ENCODE measurements at places on chromosomes 13 and 19.
A peak's percentile ranks its signal among the peaks of the same experiment; 100 is the strongest.

GRCh38 chr13:27463500-27463899 is 13.1 kb upstream of the MTIF3 start:
- DNase-seq = no peak

- no peak for DNase-seq
Measured at GRCh38 chr13:74778946-74779345, 644.7 kb upstream of the KLF12 start.

DNA sequence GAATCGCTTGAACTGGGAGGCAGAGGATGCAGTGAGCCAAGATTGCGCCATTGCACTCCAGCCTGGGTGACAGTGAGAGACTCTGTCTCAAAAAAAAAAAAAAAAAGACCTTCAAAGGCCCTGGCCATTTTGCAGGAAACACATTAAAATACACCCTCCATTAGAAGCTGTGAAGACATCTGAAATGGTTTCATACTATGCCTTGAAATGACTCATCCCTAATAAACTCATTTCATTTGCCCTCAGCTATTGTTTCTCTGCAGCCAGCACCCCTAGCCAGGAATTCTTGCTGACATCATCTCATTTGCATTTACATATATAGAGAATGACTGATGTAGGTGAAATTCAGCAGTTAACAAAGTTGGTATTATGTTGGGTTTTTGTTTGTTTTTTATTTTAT is 8.7 kb downstream of the EML2 start:
- peak; percentile 10 for DNase-seq

DNA sequence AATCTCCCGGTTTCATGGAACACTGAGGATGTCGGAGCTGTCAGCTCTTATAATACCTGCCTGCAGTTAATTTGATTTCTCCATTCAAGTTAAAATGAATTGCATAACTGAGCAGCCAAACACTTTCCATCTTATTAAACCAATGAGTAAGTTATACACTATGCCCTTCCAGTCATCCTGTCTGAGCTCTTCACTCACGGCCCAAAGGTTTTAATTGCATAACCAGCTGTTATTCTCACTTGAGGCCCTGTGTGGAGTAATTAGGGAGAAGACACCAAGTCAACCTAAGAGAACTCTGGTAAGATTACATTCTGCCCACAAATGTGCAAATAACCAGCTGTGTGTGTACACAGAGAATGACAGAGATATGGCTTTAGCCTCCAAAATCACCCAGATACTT is 303.5 kb downstream of the TBC1D4 start:
- no peak for DNase-seq

DNA sequence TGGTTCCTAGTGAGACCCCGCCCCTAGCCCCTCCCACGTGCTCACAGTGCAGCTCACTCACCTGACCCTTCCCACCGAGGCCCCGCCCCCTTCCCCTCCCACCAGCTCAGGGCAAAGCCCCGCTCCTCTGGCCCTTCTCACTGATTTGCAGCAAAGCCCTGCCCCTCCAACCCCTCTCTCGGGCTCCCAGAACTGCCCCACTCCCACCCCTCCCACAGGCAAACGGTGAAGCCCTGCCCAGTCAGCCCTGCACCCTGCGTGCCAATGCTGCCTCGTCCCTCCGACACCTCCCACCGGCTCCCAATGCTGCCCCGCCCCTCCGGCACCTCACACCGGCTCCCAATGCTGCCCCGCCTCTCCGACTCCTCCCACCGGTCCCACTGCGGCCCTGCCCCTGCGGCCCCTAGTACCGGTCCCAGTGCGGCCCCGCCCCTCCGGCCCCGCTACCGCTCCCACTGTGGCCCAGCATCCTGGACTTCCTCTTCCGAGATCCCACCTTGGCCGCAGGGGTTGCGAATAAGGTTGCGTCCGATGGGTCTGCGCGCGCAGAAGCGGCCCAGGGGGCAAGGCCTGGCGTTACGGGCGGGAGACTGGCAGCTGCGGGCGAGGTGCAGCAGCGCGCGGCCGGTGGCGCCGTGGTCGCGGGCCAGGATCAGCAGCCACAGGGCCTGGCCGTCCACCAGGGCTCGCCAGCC is 834 bp downstream of the FBXO27 start:
- DNase-seq = peak; percentile 72

DNA sequence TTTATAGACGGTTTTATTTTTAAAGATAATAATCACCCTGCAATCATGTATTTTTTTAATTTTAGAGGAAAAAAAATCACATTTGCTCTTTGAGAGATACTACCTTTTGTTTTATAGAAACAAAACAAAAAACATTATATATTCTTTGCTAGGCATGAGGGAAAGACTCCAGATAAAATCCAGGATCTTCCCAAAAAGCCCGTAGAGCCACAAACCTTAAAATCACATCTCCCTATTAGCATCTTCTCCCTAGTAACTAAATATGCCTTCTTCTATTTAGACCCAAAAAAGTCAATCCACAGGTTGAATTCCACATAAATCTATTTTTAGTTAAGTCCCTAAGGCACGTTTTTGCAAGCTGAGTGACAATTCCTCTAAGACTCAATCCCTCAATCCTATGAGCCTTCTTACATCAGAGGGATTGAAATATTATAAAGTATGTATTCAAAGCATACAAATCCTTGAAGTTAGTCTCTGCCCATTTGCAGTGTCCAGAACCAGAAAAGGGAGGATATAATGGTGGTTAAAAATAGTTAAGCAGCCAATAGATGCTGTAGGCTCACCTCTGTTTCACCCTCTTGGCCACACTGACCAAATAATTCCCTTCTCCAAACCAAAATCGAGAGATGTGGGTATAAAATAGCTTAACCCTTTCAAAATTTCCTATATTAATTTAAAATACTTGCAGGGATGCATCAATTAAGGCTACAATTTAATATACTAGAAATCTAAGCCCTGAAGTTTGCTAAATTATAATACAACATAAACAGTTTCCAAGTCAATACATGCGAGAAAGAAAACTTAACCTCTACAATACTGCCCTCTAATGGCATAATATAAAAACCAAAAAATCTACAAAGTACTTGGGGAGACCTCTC is 64.0 kb downstream of the SERP2 start:
- no peak for DNase-seq

- no peak for DNase-seq
Measured at GRCh38 chr19:11580116-11580515, 2.7 kb upstream of the ACP5 start.

DNA sequence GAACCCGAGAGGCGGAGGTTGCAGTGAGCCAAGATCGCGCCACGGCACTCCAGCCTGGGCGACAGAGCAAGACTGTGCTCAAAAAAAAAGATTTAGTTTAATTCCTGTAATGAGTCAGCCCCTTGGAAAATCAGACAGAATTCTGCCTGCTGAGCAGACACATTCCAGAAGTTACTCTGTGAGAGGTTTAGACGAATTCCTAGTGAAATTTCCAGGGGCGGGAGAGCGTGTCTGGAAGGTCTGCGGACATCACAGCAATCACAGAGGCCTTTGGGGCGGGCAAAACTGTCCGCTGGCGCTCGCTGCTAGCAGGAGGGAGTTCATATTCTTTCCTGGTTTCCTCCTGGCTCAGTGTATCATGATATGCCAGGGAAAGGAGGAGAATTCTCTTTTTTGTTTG is 17.5 kb downstream of the MISP start:
- DNase-seq = no peak

DNA sequence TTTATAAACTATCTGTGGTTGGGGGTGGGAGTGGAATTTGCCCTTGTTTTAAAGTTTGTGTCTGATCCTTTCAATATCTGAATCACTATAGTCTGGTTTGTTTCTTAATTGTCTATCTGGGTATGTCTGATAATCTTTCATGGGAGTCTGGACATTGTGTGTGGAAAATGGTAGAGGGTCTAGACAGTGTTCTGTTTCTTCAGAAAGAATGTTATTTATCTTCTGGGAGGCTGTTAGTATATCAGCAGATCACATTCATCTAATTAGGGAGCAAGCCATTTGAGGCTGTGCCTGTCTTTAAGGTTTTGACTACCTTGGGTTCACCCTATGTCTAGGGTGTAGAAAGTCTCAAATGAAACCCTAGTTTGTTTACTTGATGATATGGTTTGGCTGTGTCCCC is 110.5 kb downstream of the NDFIP2 start:
- no peak for DNase-seq

- no peak for DNase-seq
Measured at GRCh38 chr19:3302755-3303154, 63.6 kb upstream of the NFIC start.

DNA sequence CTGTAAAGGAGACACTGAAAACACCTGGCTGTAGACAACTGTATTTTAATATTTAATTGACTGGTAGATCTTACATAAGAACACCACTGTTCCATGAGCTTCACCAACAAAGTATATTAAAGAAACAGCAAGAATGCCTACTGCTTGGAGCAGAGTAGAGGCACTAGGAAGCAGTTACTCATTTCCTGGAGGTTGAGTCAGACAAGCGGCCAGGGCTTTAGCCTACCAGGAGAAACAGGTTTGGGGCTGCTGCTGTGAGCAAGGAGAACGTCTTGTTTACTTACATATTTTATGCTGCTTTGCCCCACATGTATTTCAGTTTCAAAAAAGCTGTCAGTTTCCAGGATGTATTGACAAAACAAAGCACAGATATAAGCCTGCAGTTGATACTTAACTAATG is 33.4 kb downstream of the ALG5 start:
- no peak for DNase-seq

- no peak for DNase-seq
Measured at GRCh38 chr13:101264931-101265330, 151.4 kb downstream of the NALCN start.

DNA sequence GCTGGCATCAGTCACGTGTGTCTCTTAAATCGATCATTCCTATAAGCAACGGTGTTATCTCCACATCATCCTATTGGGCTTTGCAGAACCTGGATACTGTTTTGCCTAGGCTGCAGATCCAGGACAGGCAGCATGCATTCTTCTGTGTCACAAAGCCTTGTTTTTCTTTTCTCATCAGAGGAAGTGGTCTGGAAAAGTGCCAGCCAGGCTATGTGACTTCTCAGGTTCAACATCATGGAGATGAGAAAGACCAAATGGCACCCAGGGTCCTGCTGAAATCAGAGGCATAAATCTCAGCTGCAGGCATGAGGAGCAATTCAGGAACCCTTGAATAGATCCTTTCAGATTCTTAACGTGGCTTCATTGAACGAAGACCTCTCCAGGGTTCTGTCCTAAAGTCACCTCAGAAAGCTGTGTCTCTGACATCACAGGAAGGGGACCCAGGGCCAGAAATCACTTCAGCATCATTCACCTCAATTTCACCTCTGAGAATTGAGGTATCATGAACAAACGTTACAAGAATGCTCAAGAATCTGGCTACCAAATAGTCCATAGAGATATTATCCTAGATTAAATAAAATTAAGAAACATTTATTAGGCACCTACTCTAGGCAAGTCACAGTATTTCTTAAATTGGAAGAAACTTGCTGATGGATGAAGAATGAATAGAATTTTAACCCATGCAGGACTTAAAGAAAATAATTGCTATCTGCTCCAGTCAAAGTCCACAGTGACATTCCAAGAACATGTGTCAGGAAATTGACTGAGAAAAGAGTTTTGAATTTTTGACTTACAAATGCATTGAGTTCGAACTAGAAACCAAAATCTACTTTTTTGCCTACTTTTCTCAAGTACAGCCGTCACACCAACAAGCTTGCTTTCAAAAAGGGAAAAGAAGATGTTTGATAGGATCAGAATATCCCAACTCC is 124.1 kb downstream of the COG6 start:
- DNase-seq = no peak

DNA sequence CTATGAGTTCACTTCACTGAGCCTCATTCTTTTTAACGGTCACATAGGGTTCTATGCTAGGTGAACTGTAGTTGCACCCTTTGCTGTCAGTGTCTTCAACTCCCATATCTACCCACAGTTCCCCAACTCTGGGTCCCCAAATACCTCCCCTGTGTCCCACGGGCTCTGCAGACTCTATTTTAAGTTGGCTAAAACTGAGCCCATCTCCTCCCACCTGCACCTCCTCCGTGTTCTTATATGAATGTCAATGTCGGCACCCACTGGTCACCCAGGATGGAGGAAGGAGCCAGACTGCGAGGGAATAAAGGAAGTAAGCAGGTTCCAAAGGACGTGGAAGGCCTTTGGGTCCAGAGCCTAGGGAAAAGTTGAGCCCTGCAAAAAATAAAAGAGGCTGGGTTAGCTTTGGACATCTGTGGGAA is 802 bp upstream of the PIN1 start:
- no peak for DNase-seq

DNA sequence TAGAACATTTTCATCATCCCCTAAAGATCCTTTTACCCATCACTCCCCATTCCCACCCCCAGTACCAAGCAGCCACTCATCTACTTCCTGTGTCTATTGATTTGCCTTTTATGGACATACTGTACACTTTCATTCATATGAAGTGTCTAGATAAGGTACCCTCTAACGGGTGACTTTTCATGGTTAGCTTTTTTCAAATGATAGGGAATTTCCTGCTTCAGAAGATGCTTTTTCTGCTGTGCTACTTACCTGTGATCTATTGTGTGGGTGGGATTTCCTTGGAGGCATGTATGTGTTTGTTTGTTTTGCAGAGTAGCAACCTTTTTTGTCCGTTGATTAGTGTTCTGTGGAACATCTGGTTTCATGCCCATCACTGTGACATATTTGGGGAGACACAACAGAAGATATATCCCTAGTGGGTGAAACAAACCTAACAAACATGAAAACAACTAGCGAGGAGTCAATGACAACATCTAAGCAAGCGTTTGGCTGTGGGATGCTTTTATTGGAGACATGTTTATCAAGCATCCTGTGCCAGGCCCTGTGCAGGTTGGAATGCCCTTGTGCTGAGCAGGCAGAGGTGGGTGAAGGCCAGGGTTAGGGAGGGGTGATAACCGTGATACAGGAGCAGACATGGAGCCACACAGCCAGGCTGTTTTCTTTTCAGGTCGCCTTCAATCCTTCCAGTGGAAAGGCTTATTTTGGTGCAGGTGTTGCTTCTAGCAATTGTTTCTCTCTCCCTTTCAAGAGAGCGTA is 17.6 kb downstream of the SPINT2 start:
- DNase-seq = peak; percentile 19

DNA sequence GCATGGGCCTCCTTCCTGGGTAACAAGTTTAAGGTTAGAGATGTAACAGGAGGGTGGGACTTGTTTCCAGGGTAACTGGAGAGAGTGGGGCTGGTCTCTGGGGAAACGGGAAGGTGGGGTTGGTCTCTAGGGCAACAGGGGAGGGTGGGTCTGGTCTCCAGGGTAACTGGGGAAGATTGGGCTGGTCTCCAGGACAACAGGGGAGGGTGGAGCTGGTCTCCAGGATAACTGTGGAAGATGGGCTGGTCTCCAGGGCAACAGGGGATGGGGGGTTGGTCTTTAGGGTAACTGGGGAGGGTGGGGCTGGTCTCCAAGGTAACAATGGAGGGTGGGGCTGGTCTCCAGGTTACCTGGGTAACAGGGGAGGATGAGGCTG is 36.5 kb downstream of the SPTBN4 start:
- no peak for DNase-seq

GRCh38 chr13:93948162-93948922 is 531.1 kb downstream of the DCT start:
- DNase-seq = no peak

DNA sequence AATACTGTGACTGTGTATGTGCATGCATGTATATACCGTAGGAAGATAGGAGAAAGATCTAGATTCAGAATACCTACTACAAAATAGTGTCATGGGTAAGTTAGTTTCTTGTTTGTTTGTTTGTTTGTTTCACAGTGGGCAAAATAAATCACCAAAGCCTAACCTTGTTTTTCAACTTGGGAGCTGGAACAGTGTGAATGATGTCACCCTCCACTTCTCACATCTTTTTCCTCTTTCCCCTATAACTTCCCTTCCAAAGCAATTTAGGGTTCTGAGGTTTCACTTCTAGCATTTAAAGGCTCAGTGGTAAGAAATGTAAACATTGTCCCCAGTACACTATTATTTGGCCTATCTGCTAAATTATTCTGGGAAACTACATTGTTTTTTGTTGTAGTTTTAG is 5.4 kb downstream of the KCTD4 start:
- DNase-seq = no peak

GRCh38 chr13:106028911-106029310 is 506.6 kb downstream of the EFNB2 start:
- DNase-seq = no peak

Measured in T-helper 2 cell treated with Interferon-gamma antibody and Interleukin-4, amounts not matched to agents 5 μg/mL and 100 μg/mL, for 36 hours (primary cell).